EL (cell line): ENCODE measurements at places on chromosomes 13 and 19.

GRCh38 chr19:34733266-34733745 is 737 bp upstream of the ZNF181 start:
- DNase-seq = no peak

DNA sequence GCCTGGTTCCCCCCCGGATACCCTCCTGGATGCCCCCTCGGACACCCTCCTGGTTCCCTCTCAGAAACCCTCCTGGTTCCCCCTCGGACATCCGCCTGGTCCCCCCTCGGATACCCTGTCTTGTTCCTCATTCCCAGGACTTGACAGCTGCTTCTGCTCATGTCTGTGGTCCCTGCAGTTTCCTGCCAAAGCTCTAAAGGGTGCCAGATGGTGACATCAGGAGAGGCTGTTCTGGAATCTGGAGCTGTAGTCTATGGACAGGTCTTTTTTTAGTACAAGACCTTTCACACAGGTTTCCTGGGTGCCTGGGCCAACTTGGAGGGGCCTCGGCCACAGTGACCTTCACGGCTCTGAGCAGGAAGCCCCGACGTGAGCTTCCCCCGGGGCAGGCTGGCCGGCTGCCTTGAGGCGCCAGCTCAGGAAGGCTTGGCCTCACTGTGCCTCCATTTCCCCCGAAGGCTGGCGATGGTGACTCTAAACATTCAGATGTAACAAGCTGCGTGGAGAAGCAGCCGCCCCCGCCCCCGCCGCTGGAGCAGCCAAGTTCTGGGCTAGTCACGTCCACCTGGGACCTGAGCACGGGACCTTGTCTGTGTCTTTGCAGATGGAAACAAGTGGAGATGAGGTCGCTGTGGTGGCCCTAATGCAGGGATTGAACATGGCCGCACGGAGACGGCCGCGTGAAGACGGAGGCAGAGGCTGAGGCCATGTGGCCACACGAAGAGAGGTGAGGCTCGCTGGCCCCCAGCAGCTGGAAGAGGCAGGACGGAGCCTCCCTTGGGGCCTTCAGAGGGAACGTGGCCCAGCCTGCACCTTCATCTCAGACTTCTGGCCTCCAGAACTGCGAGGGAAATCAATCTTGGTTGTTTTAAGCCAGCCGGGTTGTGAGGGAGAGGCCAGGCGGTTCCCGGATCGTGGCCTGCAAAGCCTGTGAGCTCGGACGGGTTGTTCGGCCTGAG is 12.7 kb downstream of the SGTA start:
- no peak for DNase-seq

GRCh38 chr19:1169411-1169791 is 4.7 kb downstream of the SBNO2 start:
- DNase-seq = no peak

DNA sequence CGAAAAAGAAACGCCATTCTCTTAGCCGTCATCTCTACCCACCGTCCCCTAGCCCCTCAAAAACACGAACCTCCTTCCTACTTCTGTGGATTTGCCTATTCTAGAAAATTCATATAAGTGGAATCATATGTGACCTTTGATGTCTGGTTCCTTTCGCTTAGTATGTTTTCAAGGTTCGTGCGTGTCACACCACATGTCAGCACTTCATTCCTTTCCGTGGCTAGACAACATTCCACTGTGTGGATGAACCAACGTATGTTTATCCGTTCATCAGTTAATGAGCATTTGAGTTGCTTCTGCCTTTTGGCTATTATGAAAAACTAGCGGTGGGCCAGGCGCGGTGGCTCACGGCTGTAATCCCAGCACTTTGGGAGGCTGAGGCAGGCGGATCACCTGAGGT is 14.0 kb upstream of the PPP1R12C start:
- DNase-seq = no peak

GRCh38 chr13:82412749-82413148 is 1469.5 kb downstream of the SLITRK1 start:
- DNase-seq = no peak

GRCh38 chr19:1914826-1915341 is 9.7 kb downstream of the ADAT3 start:
- no peak for DNase-seq

- no peak for DNase-seq
Measured at GRCh38 chr13:72853000-72853399, 71.1 kb downstream of the PIBF1 start.
